Sigmoid colon (tissue), 7 donors: ENCODE measurements at places on chromosomes 4 and X. TPM values are rescaled to one million over a fixed set of nuclear protein-coding genes. Genes with fewer than 3 reads are reported as not detected.

The RGN gene
- polyA plus RNA-seq: not detected

The PARM1 gene
- 22.2 TPM for polyA plus RNA-seq

The TBC1D25 gene
- 9.6 TPM for polyA plus RNA-seq

The CCSER1 gene
- polyA plus RNA-seq: 7.2 TPM

The TLR10 gene
- polyA plus RNA-seq: not detected

The VBP1 gene
- 60.1 TPM for polyA plus RNA-seq

The RAB9A gene
- 31.6 TPM for polyA plus RNA-seq

The TMPRSS11D gene
- 0.07 TPM for polyA plus RNA-seq

The PAGE2B gene
- polyA plus RNA-seq: not detected

The CHIC1 gene
- 2.9 TPM for polyA plus RNA-seq

The GAGE12D gene
- polyA plus RNA-seq: not detected

The MSMO1 gene
- 114 TPM for polyA plus RNA-seq

The ARAP2 gene
- polyA plus RNA-seq: 5.1 TPM

The KCNE5 gene
- not detected for polyA plus RNA-seq

The ATP10D gene
- polyA plus RNA-seq: 4.5 TPM

The IQCM gene
- not detected for polyA plus RNA-seq

The FGF13 gene
- polyA plus RNA-seq: 1.4 TPM

The GUCY1B1 gene
- 2.4 TPM for polyA plus RNA-seq

The UBA6 gene
- 14.1 TPM for polyA plus RNA-seq

The CTAG1B gene
- not detected for polyA plus RNA-seq

The HTRA3 gene
- polyA plus RNA-seq: 5.0 TPM

The FAM114A1 gene
- polyA plus RNA-seq: 49.5 TPM

The BCORL1 gene
- 1.2 TPM for polyA plus RNA-seq

The P2RY10 gene
- 10.3 TPM for polyA plus RNA-seq
